Umbilical cord (tissue), 2 donors: ENCODE measurements at places on chromosomes 1 and 21. TPM values are rescaled to one million over a fixed set of nuclear protein-coding genes. Genes with fewer than 3 reads are reported as not detected.

- no peak for DNase-seq
Measured at GRCh38 chr1:183674886-183675285, 21.8 kb upstream of the APOBEC4 start.

- no peak for DNase-seq
Measured at GRCh38 chr1:167136191-167136614, 42.3 kb downstream of the STYXL2 start.

DNA sequence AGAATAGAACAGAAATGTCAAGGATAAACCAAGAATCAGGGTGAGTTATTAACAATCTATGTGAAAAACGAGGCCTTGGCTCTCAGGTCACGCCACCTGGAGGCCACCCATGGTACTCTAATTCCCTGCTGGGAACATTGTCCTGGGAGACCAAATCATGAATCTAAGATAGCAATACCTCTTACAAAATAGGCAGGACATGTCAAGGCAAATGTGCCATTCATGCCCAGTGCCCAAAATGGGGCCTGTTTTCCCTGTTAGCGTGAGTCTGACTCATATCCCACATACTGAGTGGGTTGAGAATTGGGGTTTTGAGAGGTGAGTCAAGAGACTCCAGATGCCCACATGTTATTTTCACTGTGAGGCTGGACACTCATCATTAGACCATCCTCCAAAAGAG, 380.8 kb downstream of the HHIPL2 start:
- no peak for DNase-seq

DNA sequence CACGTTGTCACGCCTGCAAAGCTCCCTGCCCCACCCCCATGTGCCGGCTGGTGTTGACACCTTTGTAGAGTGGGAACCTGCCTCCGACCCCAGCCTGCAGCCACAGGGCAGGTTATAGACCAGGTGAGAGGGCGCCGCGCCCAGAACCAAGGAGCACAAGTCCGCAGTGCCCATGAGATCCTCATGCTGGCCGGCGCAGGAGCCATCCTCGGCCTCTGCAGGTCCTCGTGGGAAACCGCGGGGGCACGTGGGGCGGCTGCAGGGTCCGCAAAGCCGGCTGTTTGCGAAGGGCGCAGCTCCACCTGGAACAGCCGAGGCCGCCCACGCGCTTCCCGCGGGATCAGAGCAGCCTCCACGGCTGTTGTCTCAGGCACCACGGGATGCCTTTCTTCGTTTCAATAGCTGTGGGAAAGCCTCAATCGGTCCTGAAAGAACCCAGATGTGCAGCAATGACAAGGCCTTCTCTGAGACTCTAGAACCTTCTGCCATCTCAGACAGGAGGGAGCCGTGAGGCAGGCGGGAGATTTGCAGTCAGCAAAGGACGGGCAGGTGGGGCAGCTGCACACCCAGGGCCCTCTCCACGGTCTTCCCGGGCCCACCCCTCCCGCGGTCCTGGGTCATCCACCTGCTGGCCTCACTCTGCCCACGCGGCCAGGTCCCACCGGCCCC, 29.9 kb downstream of the POFUT2 start:
- DNase-seq, result peak; percentile 14

- peak; percentile 46 for DNase-seq
Measured at GRCh38 chr1:160823296-160823695, 27.3 kb downstream of the LY9 start.

DNA sequence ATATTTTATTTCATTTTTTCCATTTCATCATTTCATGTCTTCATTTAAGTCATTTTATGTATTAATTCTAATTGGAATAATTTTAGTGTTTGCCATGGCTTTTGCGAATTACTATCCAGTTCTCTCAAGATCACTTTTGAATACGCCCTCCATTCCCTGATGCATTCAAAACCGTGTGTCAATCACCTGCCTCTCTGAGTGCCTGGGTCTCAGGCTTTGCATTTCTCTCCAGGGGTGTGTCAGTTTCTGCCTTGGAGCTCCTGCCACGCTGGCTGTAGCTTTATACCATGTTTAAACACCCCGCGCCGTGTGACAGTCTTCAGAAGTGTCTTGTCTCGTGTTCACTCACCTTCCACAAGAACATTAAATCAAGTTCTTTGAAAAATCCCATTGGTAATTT, 7.4 kb upstream of the DNMT3L start:
- no peak for DNase-seq

- peak; percentile 49 for DNase-seq
Measured at GRCh38 chr1:245225322-245226202, 70.8 kb downstream of the KIF26B start.

DNA sequence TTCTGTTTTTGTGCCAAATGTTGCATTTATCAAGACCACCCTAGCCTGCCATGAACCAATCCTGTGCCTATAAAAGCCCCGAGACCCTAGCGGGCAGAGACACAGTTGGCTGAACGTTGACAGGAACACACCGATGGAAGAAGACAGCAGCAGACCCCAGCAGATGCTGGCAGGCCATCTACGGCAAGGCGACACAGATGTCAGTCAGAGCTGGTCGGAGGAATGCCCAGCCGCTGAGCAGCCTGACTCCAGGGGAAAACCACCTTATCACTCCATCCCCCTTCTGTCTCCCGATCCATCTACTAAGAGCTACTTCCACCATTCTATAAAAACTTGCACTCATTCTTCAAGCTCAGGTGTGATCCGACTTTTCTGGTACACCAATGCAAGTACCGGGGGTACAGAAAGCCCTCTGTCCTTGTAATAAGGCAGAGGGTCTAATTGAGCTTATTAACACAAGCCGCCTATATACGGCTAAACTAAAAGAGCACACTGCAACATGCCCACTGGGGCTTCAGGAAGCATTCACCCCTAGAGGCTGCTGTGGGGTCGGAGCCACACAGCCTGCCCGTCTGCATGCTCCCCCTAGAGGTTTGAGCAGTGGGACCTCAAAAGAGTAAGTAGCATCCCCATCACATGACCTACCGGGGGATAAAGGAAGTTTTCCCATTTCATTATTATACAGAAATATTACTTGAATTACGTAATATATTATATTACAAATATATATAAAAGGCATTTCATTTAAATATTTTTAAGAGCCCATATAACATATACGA, 1156.3 kb upstream of the B3GALT2 start:
- no peak for DNase-seq

DNA sequence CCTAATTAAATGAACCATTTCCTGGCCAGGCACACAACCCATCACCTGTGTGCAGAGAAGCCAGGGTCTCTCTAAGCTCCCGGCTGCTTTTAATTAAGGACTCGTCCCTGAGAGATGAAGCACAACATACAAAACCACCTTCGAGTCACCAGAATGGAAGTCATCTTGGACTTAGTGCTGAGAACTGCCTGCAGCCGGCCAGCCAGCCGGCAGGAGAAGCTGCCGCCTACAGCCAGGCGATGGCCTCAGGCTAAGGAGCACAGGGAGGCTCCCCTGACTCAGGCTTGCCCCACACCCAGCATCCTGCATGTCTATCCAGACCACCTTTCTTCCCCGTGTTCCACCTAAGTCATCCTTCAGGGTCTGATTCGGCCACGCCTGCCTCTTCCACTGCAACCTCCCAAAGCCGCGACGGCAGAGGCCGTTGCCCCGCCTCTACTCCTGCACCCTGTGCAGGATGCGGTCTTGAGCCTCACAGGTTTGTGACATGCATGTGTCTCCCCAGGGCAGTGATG, 83.6 kb downstream of the SLC66A1 start:
- no peak for DNase-seq

DNA sequence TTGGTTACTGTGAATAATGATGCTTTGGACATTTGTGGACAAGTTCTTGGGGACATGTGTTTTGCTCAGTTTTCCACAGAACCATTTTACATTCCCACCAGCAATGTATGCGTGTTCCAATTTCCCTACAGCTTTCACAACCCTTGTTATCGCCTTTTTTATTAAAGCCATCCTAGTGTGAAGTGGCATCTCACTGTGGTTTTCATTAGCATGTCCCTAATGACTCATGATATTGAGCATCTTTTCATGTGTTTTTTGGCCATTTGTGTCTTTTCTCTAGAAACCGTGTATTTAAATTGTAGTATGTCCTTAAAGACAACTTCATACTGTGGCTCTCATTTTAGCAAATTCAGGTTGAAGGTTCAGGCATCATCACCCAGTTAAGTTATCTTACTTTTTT, 132.1 kb downstream of the TGFBR3 start:
- DNase-seq, result no peak

- no peak for DNase-seq
Measured at GRCh38 chr1:37875833-37876232, 16.4 kb upstream of the MTF1 start.

DNA sequence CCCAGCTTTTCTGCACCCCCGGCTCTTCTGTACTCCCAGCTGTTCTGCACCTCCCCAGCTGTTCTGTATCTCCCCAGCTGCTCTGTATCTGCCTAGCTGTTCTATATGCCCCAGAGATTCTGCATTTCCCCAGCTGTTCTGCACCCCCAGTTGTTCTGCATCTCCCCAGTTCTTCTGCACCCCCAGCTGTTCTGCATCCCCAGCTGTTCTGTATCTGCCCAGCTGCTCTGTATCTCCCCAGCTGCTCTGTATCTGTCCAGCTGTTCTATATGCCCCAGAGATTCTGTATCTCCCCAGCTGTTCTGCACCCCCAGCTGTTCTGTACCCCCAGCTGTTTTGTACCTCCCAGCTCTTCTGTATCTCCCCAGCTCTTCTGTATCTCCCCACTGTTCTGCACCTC, 41.1 kb downstream of the UMODL1 start:
- no peak for DNase-seq

DNA sequence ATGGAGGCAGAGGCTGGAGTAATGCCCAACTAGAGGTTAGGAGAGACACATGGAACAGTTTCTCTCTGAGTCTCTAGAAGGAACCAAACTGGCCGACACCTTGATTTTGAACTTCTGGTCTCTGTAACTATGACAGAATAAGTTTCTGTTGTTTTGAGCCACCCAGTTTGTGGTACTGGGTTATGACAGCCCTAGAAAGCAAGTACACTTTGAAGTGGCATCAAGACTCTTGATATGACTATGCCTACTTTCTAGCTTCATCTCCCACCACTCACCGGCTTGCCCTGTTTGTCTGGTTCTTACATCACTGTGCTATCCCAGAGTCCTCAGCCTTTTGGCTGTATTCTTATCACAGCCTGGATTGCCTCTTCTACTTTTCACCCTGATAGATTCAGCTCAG, 230.3 kb upstream of the USP24 start:
- DNase-seq, result no peak

GRCh38 chr1:113391649-113392271, 1.4 kb downstream of the MAGI3 start:
- DNase-seq, result peak; percentile 19

GRCh38 chr1:58964428-58964827, 180.6 kb upstream of the JUN start:
- DNase-seq, result no peak

DNA sequence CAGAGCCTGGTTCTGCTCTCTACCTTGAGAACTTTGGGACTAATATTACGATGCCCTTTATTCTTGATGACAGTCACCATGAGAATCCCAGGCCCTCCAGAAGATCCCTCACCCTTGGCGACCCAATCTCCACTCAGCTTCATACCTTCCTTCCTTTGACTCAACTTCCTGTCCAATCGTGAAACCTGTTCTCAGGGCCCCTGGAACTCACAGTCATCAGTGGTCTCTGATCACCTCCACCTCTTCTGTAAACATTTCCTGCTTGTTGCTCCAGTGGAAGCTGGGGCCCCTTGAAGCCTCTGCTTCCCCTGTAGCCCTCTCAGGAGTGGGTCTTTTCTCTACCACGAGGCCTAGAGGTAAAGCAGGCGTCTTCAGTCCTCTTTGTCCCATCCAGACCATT, 79.1 kb downstream of the MRPS6 start:
- DNase-seq, result no peak

Gene SYT2
- total RNA-seq, result 1.7 TPM

Gene CRNN
- total RNA-seq, result 0.72 TPM

Gene CTSS
- 64.5 TPM for total RNA-seq

Gene VCAM1
- total RNA-seq, result 37.6 TPM

Gene ARID1A
- total RNA-seq, result 28.4 TPM

Gene MPZ
- 0.48 TPM for total RNA-seq

Gene PTPN22
- 3.1 TPM for total RNA-seq

Gene WNT4
- 14.0 TPM for total RNA-seq

Gene UMODL1
- 0.48 TPM for total RNA-seq
